ENCODE measurements at places on chromosomes 4 and X.

DNA sequence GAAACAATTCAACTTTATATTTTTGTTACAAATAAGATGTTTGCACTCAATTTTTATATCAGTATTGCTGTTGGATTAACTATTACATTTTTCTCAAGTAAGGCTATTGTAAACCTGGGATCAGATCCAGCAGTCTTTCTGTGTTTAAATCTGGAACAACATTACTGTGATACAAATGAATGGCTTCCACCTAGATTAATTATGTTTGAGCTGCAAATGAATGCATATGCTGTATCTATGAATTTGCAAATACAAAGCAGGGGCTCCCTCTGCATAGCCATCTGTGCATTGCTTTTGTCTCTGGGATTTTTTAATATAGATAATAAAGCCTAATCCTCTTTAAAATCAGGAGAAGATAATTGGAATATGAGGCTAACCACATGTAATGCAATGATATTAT, 69.8 kb upstream of the NEIL3 start:
- no peak for DNase-seq

DNA sequence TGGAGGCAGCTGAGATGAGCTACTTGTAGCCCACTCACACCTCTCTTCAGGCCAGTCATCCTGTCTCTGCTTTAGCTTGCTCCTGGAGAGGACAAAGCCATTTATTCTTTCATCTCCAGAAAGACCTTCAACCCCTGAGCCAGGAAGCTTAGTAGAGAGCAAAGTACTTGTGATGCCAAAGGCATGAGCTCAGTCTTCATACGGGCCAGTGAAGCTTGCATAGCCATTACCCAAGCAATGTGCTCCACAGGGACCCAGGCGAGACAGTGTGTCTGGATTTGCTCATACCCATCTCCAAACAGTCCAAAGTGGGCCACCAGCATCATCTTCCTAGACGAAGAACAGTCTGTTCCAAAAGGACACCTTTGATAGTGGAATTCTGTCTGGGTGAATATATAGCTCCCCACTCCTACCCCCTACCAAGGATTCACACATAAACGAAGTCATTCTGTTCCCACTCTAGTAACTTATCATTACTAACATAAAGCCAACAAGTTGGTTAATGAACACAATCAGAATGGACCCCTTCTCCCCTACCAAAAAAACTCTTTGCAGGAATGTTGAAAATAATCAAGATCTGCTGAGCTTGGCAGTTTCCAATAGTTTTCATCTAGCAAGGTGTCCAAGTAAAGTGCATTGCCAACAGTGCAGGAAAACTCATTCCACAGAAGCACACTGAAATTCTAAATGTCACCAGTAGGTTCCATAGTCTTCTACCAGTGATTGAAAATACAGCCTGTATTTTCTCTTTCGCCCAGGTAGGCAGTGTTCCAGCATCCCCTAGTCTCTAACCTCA, 6.7 kb downstream of the TNMD start:
- no peak for DNase-seq

- DNase-seq, result no peak
Measured at GRCh38 chr4:11497212-11497806, 68.6 kb upstream of the HS3ST1 start.

DNA sequence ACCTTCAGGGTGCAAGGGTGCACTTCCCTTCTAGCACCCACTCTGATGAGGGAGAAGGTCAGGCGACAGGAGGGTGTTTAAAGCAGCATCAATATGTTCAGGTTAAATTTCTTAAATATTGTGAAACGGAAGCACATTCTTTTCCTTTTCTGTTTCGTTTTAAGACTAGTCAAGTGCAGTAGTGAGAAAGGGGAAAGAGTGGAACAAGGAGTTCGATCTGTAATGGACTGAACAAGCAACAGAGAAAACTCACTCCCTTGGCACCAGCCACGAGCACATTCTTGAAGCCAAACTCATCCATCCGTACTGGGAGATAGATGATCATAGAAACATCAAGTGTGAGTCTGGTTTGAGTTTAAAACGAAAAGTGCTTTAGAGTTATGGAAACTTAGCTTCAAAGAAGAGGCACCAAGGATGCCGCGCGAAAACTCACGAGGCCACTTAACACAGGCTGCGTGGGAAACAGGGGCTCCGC, 815 bp downstream of the FAM53A start:
- no peak for DNase-seq

DNA sequence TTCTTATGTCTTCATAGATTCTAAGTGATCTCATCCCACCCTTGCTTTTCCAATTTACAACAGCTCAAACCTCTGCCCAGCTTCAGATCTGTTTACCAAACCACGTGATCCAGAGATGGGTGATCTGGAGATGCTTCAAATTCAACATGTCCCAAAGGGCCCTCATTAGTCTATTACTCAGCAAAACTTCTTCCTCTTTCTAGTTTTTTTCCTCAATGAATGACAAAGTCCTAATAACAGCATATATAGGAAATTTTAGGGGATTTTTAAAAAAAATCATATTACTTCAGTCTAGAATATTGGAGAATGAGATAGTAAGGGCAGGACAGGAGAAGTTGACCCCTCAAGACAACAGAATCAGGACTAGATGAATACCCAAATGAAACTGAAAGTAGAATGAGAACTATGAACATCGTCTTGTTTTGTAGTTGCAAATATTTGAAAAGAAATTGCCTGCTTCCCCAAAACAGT, 127.1 kb downstream of the CFAP299 start:
- DNase-seq, result no peak

DNA sequence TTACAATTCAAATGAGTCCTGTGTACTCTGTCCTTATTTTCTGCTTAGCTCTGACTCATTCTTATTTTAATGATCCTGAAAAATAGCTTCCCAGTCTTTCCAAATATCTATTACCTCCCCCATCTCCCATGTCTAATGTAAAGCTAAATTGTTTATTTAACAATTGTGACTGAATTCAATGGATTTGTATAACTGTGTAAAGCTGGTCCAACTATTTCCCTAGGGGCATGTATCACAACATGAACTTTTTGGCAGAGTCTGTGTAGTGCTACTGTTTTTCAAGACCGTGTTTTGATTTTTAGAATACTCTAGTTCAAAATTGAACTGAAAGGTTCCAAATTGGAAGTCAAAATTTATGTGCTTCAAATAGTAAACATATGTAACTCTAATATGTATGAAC, 67.8 kb downstream of the SPCS3 start:
- no peak for DNase-seq

- DNase-seq, result no peak
Measured at GRCh38 chr4:117740736-117741135, 293.6 kb upstream of the NDST3 start.

DNA sequence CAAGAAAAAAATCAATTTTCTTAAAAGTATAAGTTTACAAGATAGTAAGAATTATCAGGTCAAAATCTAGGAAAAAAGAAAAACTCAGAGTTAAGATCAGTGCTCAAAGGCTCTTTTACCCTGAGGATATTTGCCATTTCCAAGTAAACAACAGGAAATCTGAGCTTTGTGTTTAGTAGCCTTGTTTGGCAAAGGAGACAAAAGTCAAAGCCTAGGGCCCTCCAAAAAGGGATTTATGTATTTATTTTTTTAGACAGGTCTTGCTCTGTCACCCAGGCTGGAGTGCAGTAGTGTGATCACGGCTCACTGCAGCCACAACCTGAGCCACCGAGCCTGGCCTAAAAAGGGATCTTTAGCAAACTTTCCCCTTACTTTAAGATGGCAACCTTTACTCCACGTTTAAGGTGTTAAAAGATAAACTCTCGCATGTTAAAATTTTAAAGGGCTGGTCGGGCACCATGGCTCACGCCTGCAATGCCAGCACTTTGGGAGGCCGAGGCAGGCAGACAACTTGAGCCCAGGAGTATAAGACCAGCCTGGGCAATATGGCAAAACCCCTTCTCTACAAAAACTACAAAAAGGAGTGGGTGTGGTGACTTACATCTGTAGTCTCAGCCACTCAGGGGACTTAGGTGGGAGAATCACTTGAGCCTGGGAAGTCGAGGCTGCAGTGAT, 21.3 kb upstream of the OPHN1 start:
- peak; percentile 75 for DNase-seq

DNA sequence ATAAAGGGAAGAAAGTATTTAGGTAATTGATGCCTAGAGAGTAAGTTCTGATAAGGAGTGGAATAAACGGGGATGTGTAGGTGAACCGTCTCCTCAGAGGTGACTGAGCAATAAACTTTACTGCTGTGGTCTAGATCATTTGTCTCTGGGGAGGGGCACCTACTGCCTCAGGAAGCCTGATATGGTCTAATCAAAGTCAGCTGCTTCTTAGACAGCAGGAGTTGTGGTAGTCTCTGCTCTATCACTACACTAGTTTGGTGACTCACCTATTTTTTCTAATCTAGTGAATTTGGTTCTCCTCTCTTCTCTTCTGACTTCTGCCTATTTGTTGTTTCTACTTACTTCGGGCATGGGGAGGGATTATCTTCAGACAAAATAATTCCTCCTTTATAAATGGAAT, 95.1 kb upstream of the STIM2 start:
- no peak for DNase-seq

- peak; percentile 63 for DNase-seq
Measured at GRCh38 chr4:153344131-153345011, at the start of gene MND1. Gene MND1 (plus strand): TSS chr4:153344688. CDS start chr4:153344738, 50 bp downstream.

GRCh38 chrX:19342331-19342906, 1.3 kb upstream of the PDHA1 start:
- no peak for DNase-seq

- no peak for DNase-seq
Measured at GRCh38 chr4:134735901-134736300, 534.3 kb upstream of the PABPC4L start.

- DNase-seq, result no peak
Measured at GRCh38 chrX:112761242-112762207, 79.1 kb downstream of the AMOT start.

All from T47D (cell line).